ENCODE measurements at places on chromosomes 4 and X. TPM values are rescaled to one million over a fixed set of nuclear protein-coding genes. Genes with fewer than 3 reads are reported as not detected.

Gene PDCL2
- total RNA-seq, result not detected

Gene PABPC1L2A
- total RNA-seq, result not detected

Gene HTRA3
- 5.4 TPM for total RNA-seq

Gene ATP1B4
- not detected for total RNA-seq

Measured in smooth muscle cell of the pulmonary artery (primary cell).